ENCODE measurements at places on chromosomes 3 and 15.

GRCh38 chr3:184565421-184566211 lies 4.0 kb downstream of the EPHB3 start:
- DNase-seq: no peak

DNA sequence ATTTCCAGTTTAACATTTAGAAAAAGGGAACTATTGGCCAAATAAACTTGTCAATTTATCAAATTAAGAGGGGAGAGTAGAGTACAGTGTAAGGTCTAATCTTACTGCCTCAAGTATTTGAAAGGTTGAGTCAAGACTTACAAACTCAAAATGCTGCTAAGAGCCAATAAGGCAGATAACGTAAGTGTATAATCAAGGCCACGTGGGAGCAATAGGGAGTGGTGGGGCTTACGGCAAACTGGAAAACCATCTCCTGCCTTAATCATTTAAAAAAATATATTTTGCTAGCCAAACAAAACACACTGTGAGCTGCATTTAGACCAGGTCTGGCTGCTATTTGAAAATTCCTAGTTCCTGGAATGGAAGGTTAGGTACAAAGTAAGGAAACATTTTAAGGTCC lies 107.3 kb upstream of the FRMD4B start:
- no peak for DNase-seq

- DNase-seq: no peak
Observed at GRCh38 chr3:56443372-56443771, 24.9 kb downstream of the ERC2 start.

DNA sequence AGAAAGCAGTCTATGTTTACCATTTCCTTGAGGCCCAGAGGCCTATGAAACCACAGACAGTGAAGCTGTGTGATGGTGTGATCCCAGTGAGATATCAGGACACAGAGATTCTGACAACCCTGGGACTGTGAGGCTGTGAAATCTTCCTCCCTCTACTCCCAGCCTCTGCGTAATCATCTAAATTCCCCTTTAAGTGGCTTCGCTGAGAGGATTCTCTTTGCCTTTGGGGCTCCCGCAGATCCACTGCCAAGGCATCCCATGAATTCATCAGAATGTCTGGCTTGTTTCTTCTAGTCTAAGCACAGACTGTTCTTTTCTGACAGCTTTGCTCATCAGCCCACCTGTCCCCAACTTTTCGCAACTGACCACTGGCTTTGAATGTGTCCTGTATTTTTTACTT lies 901.2 kb upstream of the NR2F2 start:
- no peak for DNase-seq

GRCh38 chr3:158763421-158763820 lies 31.2 kb upstream of the RARRES1 start:
- no peak for DNase-seq

DNA sequence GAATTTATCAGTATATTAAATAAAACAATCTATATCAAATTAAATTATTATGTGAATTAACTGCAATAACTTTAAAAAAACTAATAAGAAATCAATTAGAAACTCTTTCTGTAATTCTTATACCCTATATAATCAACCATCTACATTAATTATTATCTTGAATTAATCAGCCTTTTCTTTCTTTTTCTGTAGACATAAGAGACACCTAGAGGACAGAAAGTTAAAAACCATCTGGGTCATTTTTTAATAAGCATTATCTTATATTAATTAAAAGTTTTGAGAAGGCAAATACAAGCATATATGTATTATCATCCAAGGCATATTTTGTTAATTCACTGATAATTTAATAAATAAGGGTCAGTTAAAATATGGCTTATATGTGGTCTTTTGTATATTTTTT lies 24.2 kb upstream of the SLC25A26 start:
- DNase-seq: no peak
